ENCODE measurements at places on chromosomes 7 and 10. TPM values are rescaled to one million over a fixed set of nuclear protein-coding genes. Genes with fewer than 3 reads are reported as not detected.

SRRM3 gene
- 8.5 TPM for total RNA-seq

GRCh38 chr7:50369143-50370026 lies 64.9 kb downstream of the IKZF1 start:
- H3K27ac ChIP-seq, result no peak overlapping the region
- peaks cover 2% of the 10 kb centered on the region for H3K27me3 ChIP-seq
- peak; percentile 24 for DNase-seq

SPDYE2 gene
- total RNA-seq, result not detected

DKK1 gene
- 563 TPM for total RNA-seq

DNA sequence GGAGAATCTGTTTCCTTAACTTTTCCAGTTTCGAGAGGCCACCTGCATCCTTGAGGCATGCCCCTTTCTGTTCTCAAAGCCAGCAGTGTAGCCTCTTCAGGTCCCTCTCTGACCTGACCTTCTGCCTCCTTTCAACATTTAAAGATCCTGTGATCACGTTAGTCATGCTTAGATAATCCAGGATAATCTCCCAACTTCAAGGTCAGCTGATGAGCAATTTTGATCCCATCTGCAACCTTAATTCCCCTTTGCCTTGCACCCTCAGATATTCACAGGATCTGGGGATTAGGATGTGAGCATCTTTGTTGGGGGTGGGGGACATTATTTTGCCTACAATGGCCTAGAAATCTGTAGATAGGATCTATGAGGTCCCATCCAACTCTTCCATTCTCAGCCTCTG lies 8.0 kb downstream of the HKDC1 start:
- H3K27ac ChIP-seq, result no peak overlapping the region
- no peaks in the 10 kb centered on the region for H3K27me3 ChIP-seq
- no peaks in the 10 kb centered on the region for H3K36me3 ChIP-seq
- no peak for DNase-seq
- 0 out of 2 replicates have a peak, but pooled peaks cover 5% of the 10 kb centered on the region for H3K4me1 ChIP-seq

NHLRC2 gene
- 47.3 TPM for total RNA-seq

GRCh38 chr7:51357821-51358220 lies 41.2 kb upstream of the COBL start:
- no peak overlapping the region for H3K27ac ChIP-seq
- H3K4me1 ChIP-seq, result no peaks in the 10 kb centered on the region
- no peaks in the 10 kb centered on the region for H3K27me3 ChIP-seq
- no peak overlapping the region for H3K4me3 ChIP-seq
- H3K36me3 ChIP-seq, result no peaks in the 10 kb centered on the region

HOXA6 gene
- 3.3 TPM for total RNA-seq

CREB5 gene
- 3.1 TPM for total RNA-seq

DNA sequence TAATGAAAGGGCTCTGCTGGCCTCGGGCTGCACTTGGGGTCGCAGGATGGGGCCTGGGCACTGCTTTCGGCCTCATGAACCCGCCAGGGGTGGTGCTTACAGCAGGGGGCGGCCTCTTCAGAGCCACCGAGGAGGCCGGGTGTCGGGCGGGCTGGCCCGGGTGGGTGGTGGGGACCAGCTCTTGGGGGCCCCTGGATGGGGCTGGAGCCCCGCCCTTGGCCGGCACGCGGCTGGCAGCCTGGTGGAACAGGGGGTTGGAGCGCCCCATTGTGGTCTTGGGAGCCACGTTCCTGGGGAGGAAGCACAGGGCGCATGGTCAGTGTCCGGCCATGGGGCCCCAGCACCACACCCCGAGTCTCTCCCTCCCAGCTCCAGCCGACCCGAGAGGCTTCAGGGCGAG lies 8.8 kb downstream of the ADAM8 start:
- no peak overlapping the region for H3K27ac ChIP-seq
- no peak for DNase-seq

- DNase-seq, result peak; percentile 73
- 0 out of 2 replicates have a peak overlapping the region, but pooled peaks have one; percentile 34 for H3K27ac ChIP-seq
- H3K4me3 ChIP-seq, result no peak overlapping the region
Observed at GRCh38 chr10:114518401-114519305, 114.4 kb upstream of the AFAP1L2 start.

BAMBI gene
- total RNA-seq, result 3.9 TPM

DNA sequence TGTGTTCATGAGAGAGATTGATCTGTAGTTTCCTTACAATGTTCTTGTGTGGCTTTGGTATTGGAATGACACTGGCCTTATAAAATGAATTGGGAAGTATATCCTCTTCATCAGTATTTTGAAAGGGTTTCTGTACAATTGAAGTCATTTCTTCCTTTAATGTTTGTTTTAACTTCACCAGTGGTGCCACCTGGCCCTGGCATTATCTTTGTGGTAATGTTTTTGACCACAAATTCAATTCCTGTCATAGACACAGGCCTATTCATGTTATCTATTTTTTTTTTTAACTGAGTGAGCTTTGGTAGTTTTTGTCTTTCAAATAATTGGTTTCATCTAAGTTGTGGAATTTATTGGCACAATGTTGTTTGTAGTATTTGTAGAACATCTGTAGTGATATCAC lies 127.7 kb downstream of the CDK14 start:
- H3K27ac ChIP-seq, result no peak overlapping the region
- no peak overlapping the region for H3K4me3 ChIP-seq
- H3K4me1 ChIP-seq, result no peaks in the 10 kb centered on the region
- H3K27me3 ChIP-seq, result no peaks in the 10 kb centered on the region
- H3K36me3 ChIP-seq, result no peaks in the 10 kb centered on the region

DNA sequence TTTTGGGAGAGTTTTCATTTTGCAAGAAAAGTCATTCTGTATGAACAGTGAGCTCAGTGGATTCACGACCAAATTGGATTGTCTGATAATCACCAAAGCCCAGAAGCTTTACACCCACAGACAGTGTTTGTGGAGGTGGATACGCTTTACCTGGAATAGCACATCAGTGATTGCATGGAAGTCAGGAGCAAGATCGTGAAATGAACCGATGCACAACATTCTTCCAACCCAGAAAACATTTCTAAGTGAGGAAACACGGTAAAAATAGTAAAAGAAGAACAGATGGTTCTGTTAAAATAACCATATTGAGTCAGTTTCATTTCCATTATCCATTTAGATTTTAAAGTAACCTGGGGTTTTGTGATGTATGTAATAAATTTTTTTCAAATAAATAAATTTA lies 478.2 kb upstream of the PFKP start:
- no peaks in the 10 kb centered on the region for H3K4me1 ChIP-seq
- DNase-seq, result no peak
- no peak overlapping the region for H3K27ac ChIP-seq
- H3K4me3 ChIP-seq, result no peak overlapping the region
- no peaks in the 10 kb centered on the region for H3K27me3 ChIP-seq

GRCh38 chr7:150962290-150962552 lies 15.9 kb downstream of the KCNH2 start:
- no peaks in the 10 kb centered on the region for H3K27me3 ChIP-seq
- H3K4me1 ChIP-seq, result peaks cover 3% of the 10 kb centered on the region
- no peak overlapping the region for H3K4me3 ChIP-seq
- DNase-seq, result no peak
- no peak overlapping the region for H3K27ac ChIP-seq

DNA sequence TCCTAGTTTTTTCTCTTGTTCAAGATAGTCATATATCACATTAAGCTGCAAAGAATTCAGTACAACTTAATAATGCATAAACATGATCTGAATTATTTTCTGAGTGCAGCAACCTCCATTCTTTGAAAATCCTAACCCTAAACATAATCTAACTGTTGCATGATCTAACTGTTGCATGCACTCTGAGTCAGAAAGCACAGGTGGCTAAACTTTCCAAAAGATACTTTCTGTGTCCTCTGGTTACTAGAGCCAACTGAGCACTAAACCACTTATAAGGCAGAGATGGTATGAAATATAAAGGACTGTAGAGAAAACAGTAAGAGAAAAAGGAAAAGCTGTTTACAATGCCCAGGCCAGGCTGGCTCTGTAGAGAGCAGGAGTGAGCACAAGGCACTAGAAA lies 23.0 kb upstream of the FAM133B start:
- no peak overlapping the region for H3K4me3 ChIP-seq
- no peaks in the 10 kb centered on the region for H3K4me1 ChIP-seq

DNA sequence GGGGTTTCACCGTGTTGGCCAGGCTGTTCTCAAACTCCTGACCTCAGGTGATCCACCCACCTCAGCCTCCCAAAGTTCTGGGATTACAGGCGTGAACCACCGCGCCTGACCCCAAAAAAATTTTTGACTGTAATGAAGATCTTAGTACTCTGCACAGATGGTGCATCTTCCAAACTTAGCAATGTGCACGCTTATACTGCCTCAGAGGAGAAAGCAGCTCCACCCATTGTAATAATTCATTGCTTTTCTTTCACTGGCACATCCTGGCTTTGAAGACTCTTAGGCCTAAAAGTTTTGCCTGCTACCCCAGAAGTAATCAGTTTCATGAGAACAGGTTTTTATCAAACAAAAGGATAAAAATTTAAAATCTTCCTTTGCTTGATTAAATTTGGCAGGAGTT lies 52.1 kb upstream of the OIT3 start:
- H3K27ac ChIP-seq, result no peak overlapping the region
- H3K36me3 ChIP-seq, result no peaks in the 10 kb centered on the region
- H3K27me3 ChIP-seq, result no peaks in the 10 kb centered on the region

PON1 gene
- total RNA-seq, result not detected

AMPH gene
- total RNA-seq, result not detected

TSPAN13 gene
- 80.8 TPM for total RNA-seq

DNA sequence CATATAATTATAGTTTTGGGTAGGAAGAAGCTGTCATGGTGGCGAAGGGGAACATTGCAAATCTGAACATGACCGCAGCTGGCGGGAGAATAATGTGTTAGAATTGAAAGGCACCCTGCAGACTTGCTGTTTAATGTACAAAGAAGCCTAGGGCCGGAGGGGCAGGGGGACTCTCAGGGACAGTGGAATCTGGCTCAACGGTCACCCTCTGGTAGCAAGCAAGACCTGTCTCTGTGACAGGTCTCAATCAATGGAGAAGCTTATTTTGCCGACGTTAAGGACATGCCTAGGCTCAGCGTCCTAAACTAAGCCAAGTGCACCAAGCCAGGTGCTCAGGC lies 177.3 kb downstream of the NSUN6 start:
- no peaks in the 10 kb centered on the region for H3K4me1 ChIP-seq
- no peak overlapping the region for H3K27ac ChIP-seq
- DNase-seq, result no peak
- H3K4me3 ChIP-seq, result no peak overlapping the region
- no peaks in the 10 kb centered on the region for H3K36me3 ChIP-seq

- H3K27me3 ChIP-seq, result 0 out of 2 replicates have a peak, but pooled peaks cover 3% of the 10 kb centered on the region
- H3K4me3 ChIP-seq, result no peak overlapping the region
- no peaks in the 10 kb centered on the region for H3K36me3 ChIP-seq
Observed at GRCh38 chr10:123463181-123463580, 203.0 kb upstream of the GPR26 start.

DNA sequence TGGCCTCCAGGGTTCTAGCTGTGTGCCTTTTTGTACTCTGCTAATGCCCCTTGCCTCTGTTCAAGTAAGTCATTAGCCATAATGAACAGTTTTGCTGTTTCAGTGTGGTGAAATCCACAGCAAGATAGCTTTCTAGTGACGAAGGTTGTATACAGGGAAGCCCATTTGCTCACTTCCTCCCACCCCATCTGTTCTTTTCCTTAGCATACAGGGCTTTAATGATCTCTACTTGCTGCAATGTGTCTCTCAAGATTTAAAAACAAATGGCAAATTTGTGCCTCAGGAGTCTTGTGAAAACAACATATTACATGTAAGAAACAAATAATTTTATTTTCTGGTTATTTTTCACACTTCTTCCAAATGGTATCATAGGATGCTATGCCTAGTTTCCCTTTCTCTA lies 243.2 kb downstream of the CDK14 start:
- no peaks in the 10 kb centered on the region for H3K36me3 ChIP-seq
- no peak overlapping the region for H3K4me3 ChIP-seq
- H3K27me3 ChIP-seq, result no peaks in the 10 kb centered on the region
- no peaks in the 10 kb centered on the region for H3K4me1 ChIP-seq
- no peak for DNase-seq
- no peak overlapping the region for H3K27ac ChIP-seq

GRCh38 chr7:92612501-92612900 lies 22.3 kb upstream of the FAM133B start:
- peaks cover 5% of the 10 kb centered on the region for H3K36me3 ChIP-seq
- no peak overlapping the region for H3K4me3 ChIP-seq
- no peaks in the 10 kb centered on the region for H3K4me1 ChIP-seq
- H3K27ac ChIP-seq, result peak overlapping the region; percentile 1
- DNase-seq, result no peak
- no peaks in the 10 kb centered on the region for H3K27me3 ChIP-seq

PRXL2A gene
- total RNA-seq, result 89.0 TPM

GRCh38 chr10:103667356-103667755 lies 173.9 kb downstream of the NEURL1 start:
- no peaks in the 10 kb centered on the region for H3K4me1 ChIP-seq
- H3K36me3 ChIP-seq, result no peaks in the 10 kb centered on the region
- H3K4me3 ChIP-seq, result no peak overlapping the region
- H3K27me3 ChIP-seq, result no peaks in the 10 kb centered on the region
- DNase-seq, result no peak
- no peak overlapping the region for H3K27ac ChIP-seq

DNA sequence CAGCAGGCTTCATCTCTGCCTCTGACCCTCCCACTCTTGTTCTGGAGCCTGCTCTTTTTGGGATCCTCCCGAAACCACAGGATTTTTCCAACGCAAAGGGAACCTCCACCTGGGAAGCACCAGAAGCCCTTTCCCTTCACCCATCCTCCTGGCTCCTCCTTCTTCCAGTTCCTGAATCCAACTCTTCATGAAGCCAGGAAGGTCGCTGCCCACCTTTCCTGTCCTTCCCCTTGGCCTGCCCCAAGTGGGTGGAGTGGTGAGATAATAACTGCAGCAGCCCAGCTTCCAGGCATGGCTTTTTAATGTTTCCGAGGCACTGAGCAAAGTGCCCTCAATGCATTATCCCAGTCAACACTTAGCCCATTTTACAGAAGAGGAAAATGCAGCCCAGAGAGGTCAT lies 70.8 kb upstream of the EEPD1 start:
- H3K4me3 ChIP-seq, result no peak overlapping the region
- no peaks in the 10 kb centered on the region for H3K36me3 ChIP-seq
- no peak overlapping the region for H3K27ac ChIP-seq
- DNase-seq, result no peak

DNA sequence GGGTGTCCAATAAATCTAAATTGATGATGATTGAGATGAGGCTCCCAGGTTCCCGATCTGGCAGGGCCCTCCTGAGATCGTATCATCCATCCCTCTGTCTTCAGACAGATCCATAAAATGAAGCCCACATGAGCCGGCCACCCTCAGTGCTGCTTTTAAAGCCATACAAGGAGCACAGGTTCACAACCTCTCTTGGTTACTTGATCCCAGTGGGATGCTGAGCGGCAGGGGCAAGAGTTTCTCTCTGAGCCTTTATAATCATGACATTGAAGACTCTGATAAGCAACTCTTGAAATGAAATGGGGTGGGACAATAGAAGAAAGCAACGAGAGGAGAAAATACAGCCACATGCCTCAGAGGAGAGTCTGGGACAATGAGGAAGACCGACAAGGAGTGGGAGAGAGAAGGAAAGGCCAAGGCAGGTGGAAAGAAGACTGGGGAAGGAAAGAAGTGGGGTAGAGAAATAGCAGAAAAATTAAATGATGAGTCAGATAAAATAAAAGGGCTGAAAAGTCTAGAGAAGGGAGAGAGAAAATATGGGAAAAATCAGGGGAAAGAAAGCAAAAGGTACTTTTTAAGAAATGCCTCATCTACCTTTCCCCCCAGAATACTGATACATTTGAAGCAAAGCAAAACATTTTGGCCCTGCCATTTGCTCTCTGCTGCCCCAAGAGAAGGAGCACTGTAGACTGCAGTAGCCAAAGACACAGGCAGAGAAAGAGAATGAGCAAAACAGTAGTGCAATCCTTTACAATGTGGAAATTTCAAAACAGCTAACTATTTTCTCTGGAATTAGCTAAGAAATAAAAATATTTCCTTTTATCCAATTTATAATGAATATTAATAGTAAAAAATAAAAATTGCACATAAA lies 14.6 kb downstream of the GBX1 start:
- H3K4me1 ChIP-seq, result no peaks in the 10 kb centered on the region
- H3K27ac ChIP-seq, result no peak overlapping the region
- H3K36me3 ChIP-seq, result no peaks in the 10 kb centered on the region
- no peak for DNase-seq
